ENCODE measurements at places on chromosomes 4 and X.

- no peak for DNase-seq
Observed at GRCh38 chrX:106415276-106415895, 196.4 kb upstream of the RADX start.

- no peak for DNase-seq
Observed at GRCh38 chr4:101290654-101291053, 56.7 kb downstream of the PPP3CA start.

DNA sequence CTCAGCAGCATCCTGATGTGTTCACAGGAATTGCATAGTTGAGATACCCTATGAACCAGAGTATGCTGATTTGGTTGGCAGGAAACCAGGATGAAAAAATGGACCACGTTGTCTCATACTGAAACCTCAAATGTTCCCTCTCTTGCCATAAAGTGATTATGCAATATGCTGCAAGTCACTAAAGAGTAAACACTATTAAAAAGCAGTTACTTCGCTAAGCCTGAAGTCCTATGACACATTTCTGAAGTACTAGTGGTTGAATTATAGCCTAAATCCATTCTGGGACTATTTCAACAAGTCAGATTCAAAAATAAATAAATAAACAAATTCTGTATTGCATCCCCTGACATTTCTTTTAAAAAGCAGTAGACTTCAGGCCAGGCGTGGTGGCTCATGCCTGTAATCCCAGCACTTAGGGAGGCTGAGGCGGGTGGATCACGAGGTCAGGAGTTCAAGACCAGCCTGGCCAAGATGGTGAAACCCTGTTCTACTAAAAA is 106.0 kb upstream of the NAP1L5 start:
- DNase-seq: peak; percentile 80

- DNase-seq: no peak
Observed at GRCh38 chr4:73376976-73377375, 27.1 kb upstream of the ALB start.

GRCh38 chr4:177265729-177266128 is 43.9 kb upstream of the NEIL3 start:
- no peak for DNase-seq

GRCh38 chr4:137278431-137278830 is 253.9 kb downstream of the PCDH18 start:
- DNase-seq: no peak

DNA sequence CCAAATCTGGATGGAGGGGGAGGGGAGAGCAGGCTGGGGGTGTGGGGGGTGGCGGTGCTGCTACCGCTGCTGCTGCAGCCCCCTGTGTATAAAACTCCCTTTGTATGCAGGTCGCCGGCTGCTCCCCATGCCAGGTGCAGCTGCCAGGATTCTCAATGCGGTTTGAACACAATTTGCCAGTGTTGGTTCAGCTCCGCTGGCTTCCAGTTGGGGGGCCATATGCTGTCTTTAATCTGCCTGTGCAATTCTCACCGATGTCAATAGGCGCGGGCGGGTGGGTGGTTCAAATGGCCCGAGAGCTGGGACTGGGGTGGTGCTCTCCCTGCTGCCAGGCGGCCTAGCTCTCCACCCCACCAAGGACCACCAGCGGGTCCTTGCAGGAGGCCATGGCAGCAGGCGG is 257.6 kb downstream of the BCOR start:
- no peak for DNase-seq

DNA sequence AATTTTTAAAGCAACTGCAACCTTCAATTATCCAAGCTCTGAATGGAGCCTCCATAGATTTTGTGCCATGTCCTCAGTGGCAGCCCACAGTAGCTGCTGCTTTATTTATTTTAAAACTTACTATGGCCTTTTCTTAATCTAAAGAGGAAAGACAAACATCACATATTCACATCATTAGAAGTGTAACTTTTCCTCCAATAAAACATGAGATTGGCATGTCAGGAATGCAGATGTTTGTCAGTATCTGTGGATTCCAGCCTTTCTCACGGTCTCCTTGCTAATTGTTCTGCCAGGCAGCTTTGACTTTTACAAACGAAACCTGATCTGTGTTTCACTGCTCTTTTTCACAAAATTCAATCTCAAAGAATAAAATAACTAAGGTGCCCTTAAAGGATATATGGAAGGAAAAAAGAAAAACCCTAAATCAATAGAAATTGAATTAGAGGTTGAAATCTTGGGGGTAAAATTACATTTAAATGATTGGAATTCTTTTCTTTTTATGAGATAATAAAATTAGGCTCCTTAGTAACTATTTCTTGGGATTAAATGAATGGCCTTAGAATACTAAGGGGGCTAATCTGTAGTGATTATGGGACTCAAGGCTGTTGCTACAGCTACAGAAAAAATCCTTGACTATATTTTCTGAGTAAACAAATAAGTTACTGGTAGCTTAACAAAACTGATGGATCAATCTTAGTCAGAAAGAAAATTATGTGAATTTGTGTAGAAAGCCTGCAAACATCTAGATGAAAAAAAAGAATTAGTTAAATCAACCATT is 151.3 kb downstream of the RTL9 start:
- no peak for DNase-seq

DNA sequence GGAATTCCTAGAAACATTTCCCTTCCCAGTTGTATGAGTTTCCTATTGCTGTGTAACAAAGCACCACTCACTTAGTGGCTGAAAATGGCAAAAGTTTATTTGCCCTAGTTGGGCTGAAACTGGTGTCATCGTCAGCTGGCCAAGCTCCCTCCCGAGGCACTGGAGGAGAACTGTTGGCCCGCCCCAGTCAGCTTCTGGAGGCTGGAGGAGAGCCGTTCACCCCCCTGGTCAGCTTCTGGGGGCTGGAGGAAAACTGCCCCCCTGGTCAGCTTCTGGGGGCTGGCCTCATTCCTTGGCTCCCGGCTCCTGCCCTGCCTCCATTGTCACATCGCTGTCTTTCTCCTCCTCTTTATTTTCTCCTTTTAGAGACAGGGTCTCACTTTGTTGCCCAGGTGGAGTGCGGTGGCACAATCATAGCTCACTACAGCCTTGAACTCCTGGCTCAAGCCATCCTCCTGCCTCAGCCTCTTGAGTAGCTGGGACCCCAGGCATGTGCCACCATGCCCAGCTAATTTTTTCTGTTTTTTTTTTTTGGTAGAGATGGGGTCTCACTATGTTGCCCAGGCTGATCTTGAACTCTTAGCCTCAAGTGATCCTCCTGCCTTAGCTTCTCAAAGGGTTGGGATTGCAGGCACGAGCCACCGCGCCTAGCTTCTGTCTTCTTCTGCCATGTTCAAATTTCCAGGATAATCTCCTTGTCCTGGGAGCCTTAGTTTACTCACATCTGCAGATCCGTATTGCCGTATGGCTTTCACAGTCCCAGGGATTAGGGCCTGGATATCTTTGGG is 3.2 kb downstream of the RGS12 start:
- no peak for DNase-seq

GRCh38 chrX:74781507-74782034 is 143.7 kb downstream of the NEXMIF start:
- no peak for DNase-seq

DNA sequence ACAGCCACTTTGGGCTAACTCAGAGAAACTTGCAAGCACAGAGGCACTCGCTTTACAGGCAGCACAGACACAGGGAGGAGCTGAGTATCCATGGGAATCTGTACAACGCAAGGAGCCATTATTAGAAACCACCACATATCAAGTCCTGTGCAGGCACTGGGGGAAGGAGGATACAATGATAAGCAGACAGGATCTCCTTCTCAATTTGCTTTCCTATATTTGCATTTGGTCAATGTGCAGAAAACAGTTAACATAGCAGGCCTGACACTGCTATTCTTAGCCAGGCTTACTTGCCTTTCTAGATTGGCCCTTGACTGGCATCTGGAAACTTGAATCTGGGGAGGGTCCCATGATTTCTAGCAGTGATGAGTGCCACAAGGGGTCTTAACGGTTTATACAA is 65.8 kb downstream of the TEC start:
- DNase-seq: no peak

DNA sequence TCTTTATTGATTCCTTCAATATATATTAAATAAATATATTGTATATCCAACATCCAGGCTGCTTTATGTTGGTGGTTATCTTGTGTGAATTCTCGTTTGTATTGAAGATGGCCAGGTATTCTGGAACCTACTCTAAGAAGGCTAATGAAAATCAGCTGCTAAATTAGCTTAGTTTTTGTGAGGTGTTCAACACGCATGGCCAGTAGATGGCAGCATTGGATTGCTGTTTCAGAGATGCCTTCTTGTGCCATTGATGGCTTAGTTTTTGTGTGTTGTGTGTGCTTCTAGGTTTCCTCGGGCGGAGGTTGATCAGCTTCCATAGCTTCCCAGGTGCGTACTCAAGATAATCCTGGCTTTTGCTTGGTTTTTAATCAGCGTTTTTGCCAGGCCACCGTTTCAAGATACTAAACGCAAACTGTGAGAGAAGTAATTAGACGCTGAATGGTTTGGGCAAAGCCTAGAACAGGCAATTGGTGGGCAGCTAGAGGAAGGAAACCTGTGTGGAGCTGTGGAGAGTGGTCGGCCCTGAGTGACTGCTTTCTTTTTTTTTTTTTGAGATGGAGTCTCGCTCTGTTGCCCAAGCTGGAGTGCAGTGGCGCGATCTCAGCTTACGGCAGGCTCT is 15.1 kb downstream of the NOCT start:
- DNase-seq: peak; percentile 50

DNA sequence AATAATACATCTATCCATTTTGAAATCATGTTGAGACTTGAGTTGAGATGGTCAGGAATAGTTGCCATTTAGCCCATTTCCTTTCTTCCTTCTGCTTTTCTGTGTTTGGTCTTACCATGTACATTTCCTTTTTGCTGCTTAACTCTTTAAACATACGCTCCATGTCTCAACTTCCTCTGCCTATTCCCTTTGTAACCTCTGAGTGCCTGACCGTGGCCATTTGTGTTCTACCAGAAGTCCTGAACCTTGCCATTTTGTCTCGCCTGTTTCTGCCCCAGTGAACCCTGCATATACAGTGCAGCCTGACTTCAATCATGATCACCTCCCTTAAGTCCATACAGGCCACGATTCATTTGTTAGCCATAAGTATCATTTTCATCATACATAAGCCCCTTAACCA is 169.0 kb downstream of the RAPGEF2 start:
- no peak for DNase-seq

GRCh38 chr4:57119054-57119651 is 9.0 kb upstream of the IGFBP7 start:
- no peak for DNase-seq
